ENCODE measurements at places on chromosomes 6 and 20. TPM values are rescaled to one million over a fixed set of nuclear protein-coding genes. Genes with fewer than 3 reads are reported as not detected.

The LRP11 gene
- total RNA-seq: 32.2 TPM

The CFAP206 gene
- 0.17 TPM for total RNA-seq

The CCN6 gene
- total RNA-seq: not detected

The C20orf144 gene
- 0.13 TPM for total RNA-seq
